ENCODE measurements at places on chromosomes 2 and 18.

DNA sequence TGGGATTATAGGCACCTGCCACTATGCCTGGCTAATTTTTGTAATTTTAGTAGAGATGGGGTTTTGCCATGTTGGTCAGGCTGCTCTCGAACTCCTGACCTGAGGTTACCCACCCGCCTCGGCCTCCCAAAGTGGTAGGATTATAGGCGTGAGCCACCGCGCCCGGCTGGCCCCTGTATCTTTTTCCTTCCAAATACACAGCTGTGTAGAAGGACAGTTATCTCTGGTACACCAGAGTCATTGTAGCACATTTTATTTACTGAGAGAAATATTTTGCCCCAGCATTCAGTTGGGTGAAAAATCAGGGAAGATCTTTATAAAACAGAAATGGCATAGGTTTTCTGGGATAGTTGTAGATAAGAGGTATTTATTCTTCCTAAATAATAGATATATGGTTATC lies 23.5 kb upstream of the POLR1B start:
- no peak for DNase-seq

GRCh38 chr2:196515608-196516007 lies 123.9 kb upstream of the CCDC150 start:
- no peak for DNase-seq

- DNase-seq, result no peak
Measured at GRCh38 chr2:216574046-216574445, 59.2 kb upstream of the IGFBP2 start.

- DNase-seq, result no peak
Measured at GRCh38 chr2:17756668-17757067, 2.7 kb downstream of the GEN1 start.

DNA sequence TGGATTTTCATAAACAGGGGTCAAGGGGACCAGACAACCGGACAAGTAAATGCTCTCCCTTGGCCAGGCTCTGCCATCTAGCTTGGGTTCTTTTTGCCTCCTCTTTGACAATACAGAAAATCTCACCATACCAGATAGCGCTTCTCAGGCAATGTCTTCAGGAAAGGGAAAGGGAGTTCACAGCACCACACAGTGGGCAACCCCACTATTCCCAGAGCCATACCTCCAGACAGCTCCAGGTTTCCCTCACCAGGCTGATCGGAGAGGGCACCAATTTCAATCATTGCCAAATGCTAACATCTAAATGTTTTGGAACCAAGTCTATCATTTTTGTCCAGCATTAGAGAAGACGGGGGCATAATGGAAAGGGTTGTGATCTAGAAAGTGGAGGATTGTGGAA lies 28.1 kb downstream of the CCDC68 start:
- DNase-seq, result no peak

DNA sequence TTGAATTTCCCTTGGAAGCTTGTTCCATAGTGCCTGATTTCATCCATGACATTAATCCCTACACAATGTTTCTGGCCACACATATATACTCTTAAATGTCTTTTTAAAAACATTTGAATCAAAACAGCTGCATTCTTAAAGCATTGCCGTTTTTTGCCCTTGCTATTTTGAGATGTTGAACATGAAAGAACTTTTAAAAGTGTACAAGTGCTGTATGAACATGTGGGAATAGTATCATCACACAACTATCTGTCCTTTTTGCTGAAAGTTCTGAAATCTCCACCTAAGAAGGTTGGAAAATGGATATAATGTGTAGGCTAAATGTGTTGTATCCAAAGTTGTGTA lies 318.7 kb upstream of the UBE2E3 start:
- no peak for DNase-seq

GRCh38 chr2:97844311-97844859 lies 131.0 kb downstream of the ZAP70 start:
- DNase-seq, result peak; percentile 44

GRCh38 chr2:156329031-156329926 lies 3.2 kb downstream of the NR4A2 start:
- no peak for DNase-seq

Measured in NCI-H1417 treated with DMSO at 0.1 percent for 48 hours (cell line).